ENCODE measurements at places on chromosomes 2 and 18. TPM values are rescaled to one million over a fixed set of nuclear protein-coding genes. Genes with fewer than 3 reads are reported as not detected.

DNA sequence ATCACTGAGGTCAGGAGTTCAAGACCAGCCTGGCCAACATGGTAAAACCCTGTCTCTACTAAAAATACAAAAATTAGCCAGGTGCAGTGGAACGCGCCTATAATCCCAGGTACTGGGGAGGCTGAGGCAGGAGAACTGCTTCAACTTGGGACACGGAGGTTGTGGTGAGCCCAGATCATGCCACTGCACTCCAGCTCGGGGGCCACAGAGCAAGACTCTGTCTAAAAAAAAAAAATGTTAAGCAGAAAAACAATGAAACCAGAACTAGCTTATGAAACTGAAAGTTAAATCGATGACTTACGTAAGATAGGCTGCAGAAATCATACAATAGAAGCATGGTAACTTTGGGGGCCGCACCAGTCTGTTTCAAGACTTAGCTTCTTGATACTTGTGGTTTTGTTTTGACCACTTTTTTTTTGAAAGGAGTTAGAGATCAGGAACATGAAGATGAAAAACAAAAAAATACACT is 6.2 kb upstream of the GPR155 start:
- H3K36me3 ChIP-seq: no peaks in the 10 kb centered on the region
- DNase-seq: no peak
- H3K4me3 ChIP-seq: no peak overlapping the region
- no peaks in the 10 kb centered on the region for H3K4me1 ChIP-seq

MYCN gene
- total RNA-seq: 3.8 TPM

DNA sequence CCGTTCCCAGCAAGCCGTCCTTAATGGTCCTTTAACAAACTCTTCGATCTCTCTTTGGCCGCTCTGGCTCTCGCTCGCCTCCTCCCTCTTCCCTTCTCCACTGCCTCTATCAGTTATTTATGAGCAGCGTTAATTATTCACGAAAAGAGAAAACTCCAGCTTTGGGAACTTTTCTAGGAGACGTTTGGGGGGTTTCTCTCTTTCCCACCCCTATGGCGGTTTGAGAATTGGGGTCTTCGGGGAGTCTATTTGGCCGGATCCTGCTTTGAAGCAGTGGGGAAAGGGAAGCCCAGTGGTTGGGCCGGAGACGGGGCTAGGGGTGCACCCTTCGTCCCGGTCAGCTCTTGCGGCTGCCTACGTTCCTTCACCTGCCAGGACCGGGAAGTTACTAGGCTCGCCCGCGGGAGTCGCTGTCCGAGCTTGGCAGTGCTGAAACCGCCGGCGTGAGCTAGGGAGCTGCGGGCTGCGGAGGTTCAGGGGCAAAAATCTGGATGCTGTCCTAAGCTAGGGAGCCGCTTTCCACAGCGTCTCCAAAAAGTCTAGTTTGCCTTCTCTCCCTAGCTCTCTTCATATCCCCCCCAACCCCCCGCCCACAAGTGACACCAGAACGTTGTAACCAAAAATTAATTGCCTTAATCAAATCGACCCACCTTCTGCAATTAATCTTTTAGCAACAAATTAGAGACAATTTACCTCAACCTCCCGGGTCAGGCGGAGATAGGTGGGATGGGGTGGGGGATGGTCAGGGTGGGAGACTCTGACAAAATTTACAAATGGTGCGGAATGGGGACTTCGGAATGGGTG is 8.9 kb upstream of the SKOR2 start:
- no peak for DNase-seq
- no peak overlapping the region for H3K4me3 ChIP-seq
- H3K27ac ChIP-seq: no peak overlapping the region
- H3K27me3 ChIP-seq: peaks cover 98% of the 10 kb centered on the region
- H3K4me1 ChIP-seq: peaks cover 24% of the 10 kb centered on the region

- H3K36me3 ChIP-seq: no peaks in the 10 kb centered on the region
- DNase-seq: no peak
- no peaks in the 10 kb centered on the region for H3K27me3 ChIP-seq
Observed at GRCh38 chr18:10530002-10530401, 4.2 kb downstream of the NAPG start.

DNA sequence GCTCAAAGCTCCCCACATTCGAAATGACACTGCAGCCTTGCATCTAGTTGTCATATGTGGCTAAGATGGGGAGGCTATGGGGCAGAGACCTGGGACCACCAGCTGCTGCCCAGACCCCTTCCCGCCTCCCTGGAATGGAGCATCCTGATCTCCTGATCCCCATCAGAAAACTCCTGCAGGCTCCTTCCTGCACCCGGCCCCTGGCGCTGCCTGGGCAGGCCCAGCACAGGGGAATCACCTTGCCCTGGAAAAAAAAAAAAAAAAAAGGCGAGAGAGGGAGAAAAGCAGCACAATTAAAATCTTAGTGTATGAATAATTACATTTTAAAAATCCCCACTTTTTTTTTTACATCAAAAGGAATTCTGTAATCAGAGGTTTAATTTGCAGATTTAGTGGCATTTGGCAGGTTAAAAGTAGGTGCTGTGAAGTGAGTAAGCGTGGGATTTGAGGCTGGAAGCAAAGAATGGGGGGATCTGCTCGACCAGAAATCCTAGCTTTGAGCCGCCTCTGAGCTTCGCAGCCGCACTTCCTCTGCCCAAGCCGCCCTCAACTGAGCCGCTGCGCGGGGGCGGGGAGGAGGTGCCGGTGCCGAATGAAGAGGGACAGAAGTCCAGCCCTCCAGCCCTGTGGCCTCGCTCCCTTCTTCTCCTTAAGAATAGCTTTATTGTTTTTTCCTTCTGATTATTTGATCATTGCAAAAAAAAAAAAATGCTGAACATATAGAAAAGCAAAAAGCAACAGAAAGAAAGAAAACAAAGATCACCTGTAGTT is 30.0 kb downstream of the THNSL2 start:
- no peak overlapping the region for H3K4me3 ChIP-seq
- no peak overlapping the region for H3K27ac ChIP-seq
- H3K36me3 ChIP-seq: no peaks in the 10 kb centered on the region
- H3K27me3 ChIP-seq: peaks cover 59% of the 10 kb centered on the region
- peaks cover 9% of the 10 kb centered on the region for H3K4me1 ChIP-seq

- no peak overlapping the region for H3K27ac ChIP-seq
- no peaks in the 10 kb centered on the region for H3K4me1 ChIP-seq
- H3K27me3 ChIP-seq: no peaks in the 10 kb centered on the region
- no peak overlapping the region for H3K4me3 ChIP-seq
- DNase-seq: no peak
Observed at GRCh38 chr18:61274416-61274960, 58.7 kb upstream of the CDH20 start.

DNA sequence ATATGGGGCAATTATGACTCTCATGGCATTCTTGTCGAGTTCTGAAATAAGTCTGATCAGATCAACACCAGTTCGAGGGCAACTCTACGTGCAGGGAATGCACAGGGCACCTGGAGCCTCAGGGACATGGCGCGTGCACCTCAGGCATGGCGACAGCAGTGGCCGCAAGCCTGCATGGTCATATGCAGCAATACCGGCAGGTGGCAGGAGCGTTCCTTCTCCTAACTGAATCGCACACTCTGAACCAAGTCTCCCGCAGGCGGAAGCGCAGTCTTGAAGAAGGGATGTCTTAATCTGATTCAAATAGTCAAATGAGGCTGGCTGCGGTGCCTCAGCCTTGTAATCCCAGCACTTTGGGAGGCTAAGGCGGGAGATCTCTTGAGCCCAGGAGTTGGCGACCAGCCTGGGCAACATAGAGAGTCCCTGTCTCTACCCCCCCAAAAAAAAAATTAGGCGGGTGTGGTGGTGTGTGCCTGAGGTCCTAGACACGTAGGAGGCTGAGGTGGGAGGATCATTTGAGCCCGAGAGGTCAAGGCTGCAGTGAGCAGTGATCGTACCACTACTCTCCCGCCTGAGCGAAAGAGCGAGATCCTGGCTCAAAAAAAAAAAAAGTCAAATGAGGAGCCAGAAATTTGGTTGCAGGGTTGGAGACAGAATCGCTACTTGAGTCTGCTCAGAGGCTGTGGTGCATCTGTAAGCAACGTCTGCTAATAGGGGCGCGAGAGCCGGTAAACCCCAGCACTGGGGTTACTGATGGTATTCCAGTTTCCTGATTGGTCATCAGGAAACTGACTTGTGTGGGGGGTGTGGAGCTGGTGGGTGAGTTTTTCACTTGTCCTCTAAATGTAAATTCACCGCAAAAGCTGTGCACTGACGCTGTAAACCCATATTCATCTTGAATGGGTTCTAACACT is 28.8 kb downstream of the FHL2 start:
- H3K27ac ChIP-seq: no peak overlapping the region
- H3K27me3 ChIP-seq: no peaks in the 10 kb centered on the region
- H3K36me3 ChIP-seq: peaks cover 28% of the 10 kb centered on the region
- H3K4me3 ChIP-seq: no peak overlapping the region
- peaks cover 41% of the 10 kb centered on the region for H3K4me1 ChIP-seq

DNA sequence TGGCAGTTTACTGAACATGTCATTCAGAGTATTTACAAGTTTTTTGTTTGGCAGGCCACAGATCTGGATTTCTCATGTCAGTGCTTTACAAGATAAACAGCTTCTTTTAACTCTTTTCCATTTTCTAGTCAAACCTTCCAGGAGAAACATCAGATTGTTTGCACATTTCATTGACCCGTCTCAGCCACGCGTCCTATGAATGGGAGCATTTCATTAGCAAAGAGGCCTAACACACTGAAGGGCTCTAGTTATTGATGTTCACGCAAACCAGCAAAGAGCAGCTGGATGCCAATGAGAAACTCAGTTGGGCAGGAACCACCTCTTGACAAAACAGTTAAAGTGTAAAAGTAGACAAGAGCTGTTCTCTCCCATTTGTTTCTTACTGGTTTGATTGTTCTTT is 29.2 kb upstream of the MFF start:
- H3K36me3 ChIP-seq: no peaks in the 10 kb centered on the region
- no peaks in the 10 kb centered on the region for H3K4me1 ChIP-seq
- no peak for DNase-seq

LRRFIP1 gene
- 106 TPM for total RNA-seq

DNA sequence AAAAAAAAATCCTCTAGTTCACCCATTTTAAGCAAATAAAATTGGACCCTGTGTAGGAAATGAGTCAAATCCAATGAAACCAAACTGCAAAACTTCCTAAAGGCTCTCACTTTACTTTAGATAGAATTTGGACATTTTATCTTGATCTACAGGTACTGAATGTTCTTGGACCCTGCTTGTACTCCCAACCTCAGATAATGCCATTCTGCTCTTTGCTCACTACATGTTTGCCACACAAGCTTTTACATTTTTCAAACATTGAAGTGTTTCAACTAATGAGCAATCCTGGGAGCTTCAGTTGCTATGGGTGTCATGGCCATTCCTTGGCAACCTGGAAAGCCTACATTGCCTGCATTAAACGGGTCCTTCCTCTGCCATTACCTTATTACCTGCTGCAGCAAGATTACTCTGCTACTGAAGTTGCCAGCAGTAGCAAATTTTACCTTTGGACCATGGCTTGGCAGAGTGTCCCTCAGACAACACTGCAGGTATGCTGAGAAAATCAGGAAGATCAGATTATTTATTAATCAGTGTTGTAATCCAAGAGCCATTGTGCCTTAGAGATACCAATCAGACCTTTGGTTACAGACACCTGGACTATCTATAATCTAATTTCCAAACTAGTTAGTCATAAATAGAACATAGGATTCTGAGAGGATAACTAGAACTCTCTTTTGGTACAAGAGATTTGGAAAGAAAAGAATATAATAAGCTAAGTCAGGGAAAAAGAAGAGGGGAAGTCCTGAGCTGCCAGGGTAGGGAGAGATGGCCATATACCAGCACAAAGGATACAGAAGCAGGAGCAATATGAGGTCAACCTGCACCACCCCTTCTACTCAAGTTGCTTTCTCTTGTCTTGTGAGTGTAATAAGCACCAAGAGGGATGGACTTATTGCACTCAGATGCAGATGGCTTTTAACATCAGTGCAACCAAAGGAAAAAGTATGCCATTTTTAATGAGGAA is 293.3 kb upstream of the TFPI start:
- no peak overlapping the region for H3K4me3 ChIP-seq
- no peak for DNase-seq
- H3K27ac ChIP-seq: no peak overlapping the region
- no peaks in the 10 kb centered on the region for H3K4me1 ChIP-seq
- no peaks in the 10 kb centered on the region for H3K36me3 ChIP-seq

GRCh38 chr2:239027391-239028252 is 179.7 kb downstream of the TWIST2 start:
- peak; percentile 78 for DNase-seq
- peak overlapping the region; percentile 50 for H3K27ac ChIP-seq
- peaks cover 13% of the 10 kb centered on the region for H3K4me1 ChIP-seq
- no peaks in the 10 kb centered on the region for H3K36me3 ChIP-seq

- H3K27me3 ChIP-seq: no peaks in the 10 kb centered on the region
- H3K36me3 ChIP-seq: peaks cover 11% of the 10 kb centered on the region
- DNase-seq: no peak
Observed at GRCh38 chr18:8620845-8621244, 11.6 kb downstream of the RAB12 start.

EPB41L3 gene
- 37.0 TPM for total RNA-seq

MC4R gene
- not detected for total RNA-seq

GRCh38 chr18:79343567-79344207 is 52.0 kb upstream of the NFATC1 start:
- no peaks in the 10 kb centered on the region for H3K27me3 ChIP-seq
- H3K4me1 ChIP-seq: no peaks in the 10 kb centered on the region
- no peak overlapping the region for H3K27ac ChIP-seq
- no peak overlapping the region for H3K4me3 ChIP-seq

ADCYAP1 gene
- not detected for total RNA-seq

AQP12A gene
- not detected for total RNA-seq

GRCh38 chr2:228689053-228689452 is 507.6 kb upstream of the SPHKAP start:
- DNase-seq: no peak
- H3K27me3 ChIP-seq: no peaks in the 10 kb centered on the region
- no peak overlapping the region for H3K4me3 ChIP-seq

DNA sequence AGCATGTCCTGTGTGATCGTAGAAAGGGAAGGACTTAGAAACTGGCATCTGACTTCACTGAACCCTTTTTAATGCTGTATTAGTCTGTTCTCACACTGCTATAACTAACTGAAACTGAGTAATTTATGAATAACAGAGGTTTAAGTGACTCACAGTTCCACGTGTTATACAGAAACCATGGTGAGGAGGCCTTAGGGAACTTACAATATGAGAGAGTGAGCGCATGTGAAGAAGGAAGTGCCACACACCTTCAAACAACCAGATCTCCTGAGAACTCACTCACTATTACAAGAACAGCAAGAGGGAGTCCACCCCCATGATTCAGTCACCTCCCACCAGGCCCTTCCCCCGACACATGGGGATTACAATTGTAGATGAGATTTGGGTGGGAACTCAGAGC is 811.3 kb downstream of the CPS1 start:
- no peaks in the 10 kb centered on the region for H3K4me1 ChIP-seq
- no peak for DNase-seq
- H3K27me3 ChIP-seq: no peaks in the 10 kb centered on the region
- no peaks in the 10 kb centered on the region for H3K36me3 ChIP-seq
- no peak overlapping the region for H3K27ac ChIP-seq

DNA sequence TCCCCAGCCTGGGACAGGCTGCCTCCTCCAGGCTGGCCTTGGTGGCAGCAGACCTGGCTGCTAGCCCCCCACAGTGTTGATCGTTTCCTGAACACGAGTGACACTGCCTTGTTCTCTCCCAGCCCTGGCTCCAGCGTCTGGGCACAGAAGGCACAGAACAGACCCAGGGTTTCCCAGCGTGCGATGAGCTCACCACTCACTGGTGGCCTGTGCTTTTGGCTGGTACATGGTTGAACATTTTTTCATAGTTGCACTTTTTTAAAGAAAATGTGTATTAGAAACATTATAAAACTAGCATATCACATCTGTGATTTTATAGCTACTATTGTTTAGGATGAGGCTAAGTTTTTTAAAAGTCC is 40.9 kb downstream of the SCTR start:
- no peaks in the 10 kb centered on the region for H3K27me3 ChIP-seq
- H3K27ac ChIP-seq: no peak overlapping the region
- no peak overlapping the region for H3K4me3 ChIP-seq
- peak; percentile 51 for DNase-seq
